ENCODE measurements at places on chromosomes 7 and 10.

DNA sequence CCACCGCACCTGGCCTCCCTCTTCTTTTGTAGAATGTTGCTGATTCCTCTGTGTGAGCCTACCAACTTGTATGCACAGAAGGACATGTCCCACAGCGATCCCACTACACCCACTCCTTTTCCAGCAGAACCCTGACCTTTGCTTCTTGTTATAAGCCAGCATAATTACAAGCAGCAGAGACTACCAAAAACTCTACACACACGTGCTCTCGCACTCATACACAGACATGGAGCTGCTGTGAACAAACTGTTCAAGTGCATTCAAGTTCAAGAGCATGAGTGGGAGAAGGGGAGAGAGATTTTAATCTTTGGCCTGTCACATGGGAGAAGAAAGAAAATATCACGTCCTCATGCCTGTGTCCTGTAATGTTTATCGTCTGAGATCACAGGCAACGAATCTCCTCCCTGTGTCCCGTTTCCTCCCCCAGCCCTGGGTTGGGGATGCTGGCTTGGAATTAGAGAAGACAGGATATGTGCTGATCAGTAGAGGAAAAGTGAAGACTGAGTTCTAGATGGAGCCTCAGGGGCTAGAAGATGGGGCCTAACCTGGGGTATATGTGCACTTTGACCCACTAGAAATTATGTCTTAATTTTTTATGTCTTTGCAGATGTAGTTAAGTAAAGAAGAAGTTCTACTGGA, 79.6 kb downstream of the NHLRC2 start:
- no peak for DNase-seq

GRCh38 chr7:13897819-13898218, 91.6 kb downstream of the ETV1 start:
- DNase-seq: no peak

- no peak for DNase-seq
These were observed 10.3 kb downstream of the TOMM7 start for GRCh38 chr7:22812353-22812752.

DNA sequence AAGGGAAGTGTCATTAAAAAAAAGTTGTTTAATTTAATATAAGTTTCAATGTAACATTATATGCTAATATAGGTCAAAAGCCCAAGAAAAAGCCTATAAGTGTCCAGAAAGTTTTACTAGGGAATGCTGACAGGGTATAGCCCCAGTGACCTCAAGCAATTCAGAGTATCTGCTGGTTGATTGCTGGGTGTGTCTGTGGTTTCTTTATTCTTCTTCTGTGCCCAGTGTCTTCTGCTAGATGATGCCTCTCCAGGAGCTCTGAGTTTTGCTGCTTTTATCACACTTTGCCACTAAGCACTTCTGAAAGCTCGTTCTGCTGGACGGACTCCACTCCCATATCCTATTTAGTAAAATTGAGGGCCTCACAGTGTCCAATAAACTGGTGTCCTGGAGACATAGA, 212.2 kb upstream of the NRG3 start:
- no peak for DNase-seq

GRCh38 chr7:114649689-114650088, 235.1 kb downstream of the FOXP2 start:
- no peak for DNase-seq

GRCh38 chr7:91520645-91521044, 256.4 kb downstream of the FZD1 start:
- DNase-seq: no peak

DNA sequence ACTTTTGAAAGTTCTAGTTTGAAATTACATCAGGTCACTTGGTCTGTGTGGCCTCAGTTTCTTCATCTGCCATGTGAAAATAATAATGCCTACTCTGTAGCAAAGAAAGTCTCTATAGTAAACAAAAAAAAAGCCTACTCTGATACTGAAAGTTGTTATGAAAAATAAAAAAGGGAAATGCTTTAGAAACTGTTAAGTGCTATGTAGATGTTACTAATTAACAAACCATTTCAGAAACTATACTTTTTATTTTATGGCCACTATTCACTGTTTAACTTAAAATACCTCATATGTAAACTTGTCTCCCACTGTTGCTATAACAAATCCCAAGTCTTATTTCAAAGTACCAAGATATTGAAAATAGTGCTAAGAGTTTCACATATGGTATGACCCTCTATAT, 50.6 kb downstream of the CFTR start:
- DNase-seq: no peak

DNA sequence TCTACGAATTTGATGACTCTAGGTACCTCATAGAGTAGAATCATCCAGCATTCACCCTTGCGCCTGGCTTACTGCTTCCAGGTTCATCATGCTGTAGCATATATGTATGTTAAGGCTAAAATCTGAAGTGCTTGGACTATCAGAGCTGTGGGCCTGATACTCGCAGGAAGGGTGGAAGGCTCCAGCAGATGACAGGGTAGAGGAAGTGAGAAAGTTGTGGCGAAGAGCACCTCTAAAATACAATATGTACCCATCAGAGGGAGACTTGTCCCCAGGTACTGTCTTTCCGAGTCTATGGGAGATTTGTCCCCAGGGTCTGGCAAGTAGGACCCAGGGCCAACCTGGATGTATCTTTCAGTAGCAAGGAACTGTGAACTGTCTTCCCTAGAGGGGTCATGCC, 48.1 kb upstream of the PLEKHA1 start:
- no peak for DNase-seq

GRCh38 chr7:112905950-112906349, 115.8 kb upstream of the TMEM168 start:
- no peak for DNase-seq

DNA sequence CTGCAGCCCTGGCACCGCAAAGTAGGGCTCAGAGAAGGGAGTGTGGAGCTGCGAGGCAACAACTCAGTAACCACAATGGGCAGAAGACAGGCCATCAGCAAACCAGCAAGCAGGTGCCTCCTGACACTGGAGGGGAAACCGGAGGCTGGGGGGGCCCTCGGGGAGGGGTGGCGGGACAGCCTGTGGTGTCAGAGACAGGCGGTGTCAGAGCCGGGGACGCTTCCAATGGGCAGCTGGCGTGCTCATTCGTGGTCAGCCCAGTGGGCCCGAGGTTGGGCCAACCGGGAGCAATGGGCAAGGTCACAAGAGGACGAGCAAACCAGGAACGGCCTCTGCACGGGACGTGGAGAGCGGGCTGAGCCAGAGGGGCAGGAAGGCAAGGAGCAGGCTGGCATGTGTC, 158.1 kb downstream of the MAD1L1 start:
- no peak for DNase-seq

DNA sequence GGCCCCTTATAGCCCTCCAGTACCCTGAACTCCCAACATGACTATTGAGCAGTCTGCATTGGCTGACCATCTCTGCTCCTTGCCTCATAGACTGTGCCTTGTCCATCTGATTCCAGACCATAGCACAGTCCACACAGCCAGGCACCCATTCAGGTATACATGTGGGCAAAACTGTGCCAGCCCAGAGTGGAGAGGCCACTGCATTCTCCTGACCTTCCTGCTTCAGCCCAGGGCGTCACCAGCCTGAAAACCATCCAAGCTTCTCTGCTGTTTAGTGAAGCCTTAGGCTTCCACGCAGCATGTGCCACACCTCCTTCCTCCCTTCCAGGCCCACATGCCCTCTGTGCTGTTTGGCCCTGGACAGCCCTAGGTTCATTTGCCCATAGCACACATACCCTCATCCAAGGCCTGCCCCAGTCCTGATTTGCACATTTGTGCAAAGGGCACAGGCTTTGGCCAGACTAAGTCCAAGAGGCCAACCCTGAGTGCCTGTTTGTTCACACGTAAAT, 10.5 kb downstream of the DDX56 start:
- no peak for DNase-seq

DNA sequence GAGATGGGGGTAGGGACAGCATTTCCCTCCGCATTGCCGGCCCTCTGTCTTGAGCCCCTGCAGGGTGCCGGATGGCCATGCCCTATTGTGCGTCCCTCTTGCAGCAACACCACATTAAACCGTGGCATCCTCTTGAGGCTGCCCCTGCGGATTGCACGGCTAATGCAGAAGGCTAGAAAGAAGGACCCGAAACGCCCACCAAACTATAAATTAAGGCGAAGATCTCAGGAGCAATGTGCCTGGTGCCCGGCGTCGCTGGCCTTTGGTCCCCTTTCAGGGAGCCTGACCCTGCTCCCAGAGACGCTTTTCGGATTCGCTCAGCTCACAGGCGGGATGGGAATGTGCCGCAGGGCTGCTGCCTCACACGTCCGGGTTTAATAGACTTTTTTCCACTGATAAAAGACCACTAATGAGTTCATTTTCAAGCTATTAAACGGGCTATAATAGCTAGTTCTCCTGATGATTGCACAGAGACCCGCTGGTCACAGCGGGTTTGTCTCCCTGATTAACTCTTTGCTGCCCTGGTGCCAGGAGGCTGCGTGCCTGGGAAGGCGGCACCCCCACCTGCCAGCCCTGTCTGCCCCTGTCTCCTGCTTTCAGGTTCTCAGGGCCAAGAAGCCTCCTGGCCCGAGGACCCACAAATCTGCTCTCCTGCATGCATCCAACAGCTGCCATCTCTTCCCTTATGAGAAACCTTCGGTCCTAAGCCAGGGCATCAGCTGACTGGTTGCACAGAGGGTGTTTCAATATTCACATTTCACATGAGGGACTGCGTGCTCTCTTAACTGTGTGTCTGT, 128.3 kb downstream of the ADARB2 start:
- no peak for DNase-seq

GRCh38 chr10:14798636-14799035, 23.9 kb upstream of the FAM107B start:
- no peak for DNase-seq

DNA sequence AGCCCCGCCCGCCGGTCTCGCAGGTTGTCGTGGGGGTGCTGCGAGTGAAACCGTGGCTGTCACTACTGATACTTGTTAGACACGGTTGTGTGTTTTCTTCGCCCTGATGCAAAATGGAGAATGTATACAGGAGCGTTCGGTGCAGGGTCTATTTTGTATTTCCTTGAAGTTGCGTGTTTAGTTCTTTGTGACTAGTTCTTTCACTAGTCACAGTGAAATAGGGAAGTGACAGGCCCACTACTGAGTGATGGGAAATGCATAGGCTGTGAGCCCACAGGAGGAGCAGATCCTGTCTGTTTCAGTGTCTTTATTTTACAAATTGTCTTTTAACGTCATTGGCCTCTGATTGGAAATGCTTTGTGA, 675 bp downstream of the ABRAXAS2 start:
- DNase-seq: no peak

- no peak for DNase-seq
These were observed 525.3 kb upstream of the CELF2 start for GRCh38 chr10:10492420-10492819.
